Testis (tissue), 5 donors: ENCODE measurements at places on chromosomes 6 and 20.

GRCh38 chr6:28433119-28433518, 10.2 kb downstream of the ZSCAN23 start:
- DNase-seq = no peak

DNA sequence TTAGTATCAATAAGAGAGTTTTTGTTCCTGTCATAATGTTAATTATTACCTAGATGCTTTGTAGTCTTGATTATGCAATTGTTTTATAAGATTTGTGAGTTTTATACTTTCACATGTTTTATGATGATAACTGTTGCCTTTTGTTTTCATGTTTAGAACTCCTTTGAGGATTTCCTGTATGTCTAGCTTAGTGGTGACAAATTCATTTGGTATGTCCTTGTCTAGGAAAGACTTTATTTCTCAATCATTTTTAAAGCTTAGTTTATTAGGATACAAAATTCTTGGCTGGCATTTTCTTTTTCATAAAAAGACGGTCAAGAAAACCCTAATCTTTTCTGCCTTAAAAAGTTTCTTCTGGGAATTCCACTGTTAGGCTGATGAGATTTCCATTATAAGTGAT, 849.9 kb upstream of the EYS start:
- DNase-seq = no peak

GRCh38 chr6:6006428-6007365, at the start of gene NRN1:
NRN1 (minus strand) TSS chr6:6006925; CDS start chr6:6006749, 176 bp downstream.
- no peak for DNase-seq

DNA sequence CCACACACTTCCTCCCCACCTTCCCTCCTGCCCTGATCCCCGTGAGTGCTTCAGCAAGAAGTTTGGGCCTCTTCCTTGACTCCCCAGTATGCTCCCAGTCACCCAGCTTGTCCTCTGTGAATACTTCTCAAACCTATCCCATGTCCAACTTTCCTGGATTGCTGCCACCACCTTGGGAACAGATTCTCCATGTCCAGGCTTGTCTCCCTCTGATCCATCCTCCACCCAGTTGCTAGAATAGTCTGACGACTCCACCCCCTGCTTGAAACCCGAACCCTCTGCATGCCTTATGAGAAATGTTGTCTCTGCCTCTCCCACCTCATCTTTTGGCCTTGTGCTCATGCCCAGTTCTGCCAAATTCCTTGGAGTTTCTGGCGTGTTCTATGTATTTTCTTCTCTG, 108.0 kb downstream of the PPP1R14C start:
- no peak for DNase-seq

DNA sequence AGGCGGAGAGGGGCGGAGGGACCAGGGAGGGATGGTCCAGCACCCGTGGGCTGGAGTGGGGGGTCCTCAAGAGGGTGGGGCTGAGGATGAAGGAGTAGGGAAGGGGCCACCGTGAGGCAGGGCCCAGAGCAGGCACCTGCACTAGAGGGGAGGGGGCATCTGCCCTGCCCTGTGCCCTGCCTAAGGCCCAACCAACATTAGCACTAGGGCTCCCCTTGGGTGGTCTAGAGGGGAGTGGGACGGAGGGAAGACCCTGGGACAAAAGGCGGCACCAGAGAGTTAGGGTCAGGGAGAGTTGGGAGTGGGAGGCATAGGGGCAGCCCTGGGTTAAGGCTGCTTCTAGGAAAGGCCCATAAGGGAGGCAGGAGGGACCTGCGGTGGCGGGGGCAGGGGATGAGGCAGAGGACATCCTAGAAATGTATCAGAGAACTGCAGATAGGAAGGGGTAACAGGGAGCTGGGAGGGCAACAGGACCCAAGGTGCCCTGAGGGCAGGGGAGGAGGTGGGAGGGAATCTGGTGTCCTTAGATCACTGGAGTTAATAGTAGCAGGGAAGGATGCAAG, 24.5 kb downstream of the HLA-F start:
- no peak for DNase-seq
